ENCODE measurements at places on chromosomes 13 and 19. TPM values are rescaled to one million over a fixed set of nuclear protein-coding genes. Genes with fewer than 3 reads are reported as not detected.

DNA sequence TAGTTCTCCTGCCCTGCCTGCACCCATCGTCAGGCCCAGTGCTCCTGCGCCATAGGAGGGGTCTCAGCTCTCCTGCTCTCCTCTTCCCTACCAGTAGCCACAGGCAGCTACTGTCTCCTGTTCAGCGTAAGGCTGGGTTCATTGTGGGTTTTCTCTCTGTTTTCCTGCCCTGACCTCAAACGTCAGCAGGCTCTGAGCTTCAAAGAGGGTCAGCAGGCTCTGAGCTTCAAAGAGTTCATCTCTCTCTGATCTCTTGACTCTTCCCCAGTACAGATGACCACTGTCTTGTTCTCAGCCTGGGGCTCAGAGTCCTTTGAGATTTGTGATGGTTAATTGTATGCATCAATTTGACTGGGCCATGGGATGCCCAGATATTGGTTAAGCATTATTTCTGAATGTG lies 4.6 kb upstream of the CPB2 start:
- DNase-seq = no peak

GRCh38 chr19:17245535-17245984 lies at the start of gene NR2F6:
Gene NR2F6 (minus strand): TSS chr19:17245919. CDS start chr19:17245220, 699 bp downstream.
- no peak for DNase-seq

DNA sequence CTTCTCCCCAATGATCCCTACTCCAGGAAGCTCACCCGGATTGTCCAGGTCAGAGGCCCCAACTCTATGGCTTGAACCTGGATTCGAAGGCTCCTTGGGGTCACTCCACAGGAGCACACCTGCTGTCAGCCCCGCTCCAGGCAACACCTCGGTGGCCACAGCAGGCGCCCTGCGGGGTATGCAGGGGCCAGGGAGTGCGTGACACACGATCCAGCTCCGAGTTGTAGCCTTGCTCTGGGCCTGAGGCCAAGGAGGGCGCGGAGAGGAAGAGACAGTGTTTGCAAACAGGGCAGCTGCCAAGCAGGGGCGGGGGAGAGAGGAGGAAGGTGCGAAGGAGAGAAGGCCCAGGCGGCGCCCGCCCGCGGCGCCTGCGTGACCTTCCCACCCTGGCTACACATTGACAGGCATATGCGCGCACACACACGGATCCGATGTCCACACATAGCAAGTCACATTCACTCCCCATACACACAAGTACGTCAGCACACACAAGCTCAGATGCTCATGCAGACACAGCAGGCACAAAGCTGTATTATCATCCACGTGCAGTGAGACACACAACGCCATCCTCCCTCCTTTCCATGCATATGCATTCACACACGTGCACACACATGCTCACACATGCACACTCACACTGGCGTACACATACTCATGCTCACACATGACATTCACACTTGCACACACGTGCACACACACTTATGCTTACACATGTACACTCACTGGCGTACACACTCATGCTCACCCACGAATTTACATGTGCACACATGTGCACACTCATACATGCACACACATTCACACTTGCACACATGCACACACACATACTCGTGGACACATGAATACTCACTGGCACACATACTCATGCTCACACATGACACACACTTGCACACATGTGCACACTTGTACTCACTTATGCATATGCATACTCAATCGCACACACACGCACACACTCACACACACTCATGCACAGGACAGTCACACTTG lies 10.4 kb downstream of the SBK2 start:
- no peak for DNase-seq

The ZNF382 gene
- 96.2 TPM for total RNA-seq

GRCh38 chr13:113631341-113632095 lies 26.5 kb downstream of the ATP4B start:
- DNase-seq = no peak

GRCh38 chr13:25062479-25062878 lies 33.5 kb upstream of the PABPC3 start:
- DNase-seq = no peak

- no peak for DNase-seq
Observed at GRCh38 chr13:51687947-51688714, 103.9 kb downstream of the WDFY2 start.

DNA sequence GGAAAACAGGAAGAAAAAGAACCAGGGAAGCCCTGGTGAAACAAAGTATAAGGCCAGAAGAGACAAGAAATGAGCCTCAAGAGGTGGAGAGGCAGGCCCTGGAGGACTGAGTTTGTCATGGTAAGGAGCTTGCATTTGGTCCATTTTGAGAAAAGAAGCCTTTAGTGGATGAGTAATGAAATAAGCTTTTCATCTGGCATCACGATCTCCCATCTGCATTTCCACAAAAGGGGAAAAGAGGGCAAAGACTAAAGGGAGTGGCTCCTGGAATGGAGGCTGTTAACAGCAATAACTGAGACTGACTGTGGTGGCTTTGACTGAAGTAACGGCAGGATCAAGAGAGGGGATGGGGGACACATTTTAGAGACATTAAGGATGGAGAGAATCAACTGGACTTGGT lies 148.8 kb upstream of the NBEA start:
- no peak for DNase-seq

- no peak for DNase-seq
Observed at GRCh38 chr13:32905063-32905863, 111.0 kb upstream of the KL start.

- DNase-seq = no peak
Observed at GRCh38 chr13:107360010-107360409, 792.1 kb upstream of the ARGLU1 start.

DNA sequence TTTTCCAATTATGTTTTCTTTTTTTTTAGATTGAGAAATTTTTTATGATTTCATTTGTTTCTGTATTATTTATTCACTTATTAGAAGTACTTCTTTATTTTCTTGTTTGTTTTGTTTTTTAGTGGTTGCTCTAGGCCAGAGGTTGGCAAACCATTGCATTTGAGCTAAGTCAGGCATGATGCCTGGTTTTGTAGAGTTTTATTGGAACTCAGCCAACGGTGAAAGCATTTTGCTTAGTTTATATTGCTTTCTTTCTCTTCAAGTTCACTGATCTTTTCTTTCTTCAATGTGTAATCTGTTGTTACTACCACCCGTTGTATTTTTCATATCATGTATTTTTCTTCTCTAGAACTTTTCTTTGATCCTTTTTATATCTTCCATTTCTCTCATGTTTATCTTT lies 19.7 kb downstream of the ZNF567 start:
- no peak for DNase-seq

GRCh38 chr19:19568802-19569756 lies 31.0 kb downstream of the CILP2 start:
- DNase-seq = no peak

- no peak for DNase-seq
Observed at GRCh38 chr13:39310961-39311360, 272.7 kb downstream of the NHLRC3 start.

DNA sequence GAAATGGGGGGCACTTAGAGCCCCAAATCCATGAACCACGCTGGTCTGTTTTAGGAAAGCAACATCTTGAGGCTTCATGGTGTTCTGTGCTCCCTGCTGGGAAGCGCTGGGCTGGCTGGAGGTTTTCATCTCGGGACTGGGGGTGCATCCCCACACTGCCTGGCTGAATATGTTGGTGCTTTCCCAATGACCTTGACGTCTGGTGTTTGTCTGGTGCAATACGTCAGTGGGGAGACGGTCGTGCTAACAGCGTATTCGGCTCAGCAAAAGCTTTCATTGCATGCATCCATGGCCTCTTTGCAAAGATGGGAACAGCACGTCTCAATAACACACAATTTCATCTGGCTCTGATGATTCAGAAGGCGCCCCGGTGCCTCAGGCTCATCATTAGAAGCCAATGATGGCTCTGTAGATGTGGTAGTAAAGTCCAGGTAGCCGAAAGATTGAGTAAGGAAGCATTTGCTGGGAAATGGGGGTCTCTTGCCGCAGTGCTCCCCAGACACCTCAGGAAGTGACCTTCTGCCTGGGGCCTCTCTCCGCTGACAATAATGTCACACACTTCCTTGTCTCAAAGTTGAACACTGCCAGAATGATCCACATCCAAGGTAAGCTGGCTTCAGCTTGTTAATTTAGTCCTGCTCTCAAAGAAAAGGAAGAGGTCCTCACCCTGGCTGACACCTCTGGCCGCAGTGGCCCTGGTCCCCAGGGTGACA lies 97.7 kb downstream of the ING1 start:
- DNase-seq = no peak

The PCP2 gene
- not detected for total RNA-seq

DNA sequence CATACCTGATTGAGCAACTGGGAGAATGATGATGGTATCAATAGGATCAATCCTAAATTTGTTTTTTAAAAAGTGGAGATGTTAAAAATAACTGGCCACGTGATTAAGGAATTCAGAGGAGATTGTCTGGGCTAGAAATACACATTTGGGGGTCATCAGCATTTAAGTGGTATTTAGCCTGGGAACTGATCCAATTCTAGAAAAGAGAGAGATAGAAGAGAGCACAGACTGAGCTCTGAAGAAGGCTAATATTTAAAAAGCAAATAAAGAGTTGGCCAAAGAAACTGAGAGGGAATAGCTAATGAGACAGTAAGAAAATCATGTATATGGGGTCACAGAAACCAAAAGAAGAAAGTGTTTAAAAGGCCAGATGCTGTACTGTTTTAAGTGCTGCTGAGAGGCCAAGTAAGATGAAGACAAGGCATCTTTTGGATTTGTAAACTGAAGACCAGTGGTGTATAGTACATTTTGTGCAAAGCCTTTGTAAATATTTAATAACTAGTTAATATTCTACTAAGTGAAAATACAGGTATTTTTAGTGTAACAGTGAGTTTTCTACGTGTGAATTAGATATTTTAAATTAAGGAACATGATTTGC lies 40.2 kb downstream of the UBL3 start:
- DNase-seq = no peak

- no peak for DNase-seq
Observed at GRCh38 chr13:113607889-113608635, 23.5 kb downstream of the TFDP1 start.

The LAIR2 gene
- total RNA-seq = 0.82 TPM

- no peak for DNase-seq
Observed at GRCh38 chr13:45834411-45834994, 17.1 kb downstream of the SIAH3 start.

The SIGLEC5 gene
- under 0.01 TPM for total RNA-seq

The PHF11 gene
- 3.7 TPM for total RNA-seq

GRCh38 chr13:34803756-34804155 lies 138.3 kb upstream of the NBEA start:
- no peak for DNase-seq

GRCh38 chr19:10554760-10555609 lies 10.8 kb downstream of the KRI1 start:
- peak; percentile 38 for DNase-seq

DNA sequence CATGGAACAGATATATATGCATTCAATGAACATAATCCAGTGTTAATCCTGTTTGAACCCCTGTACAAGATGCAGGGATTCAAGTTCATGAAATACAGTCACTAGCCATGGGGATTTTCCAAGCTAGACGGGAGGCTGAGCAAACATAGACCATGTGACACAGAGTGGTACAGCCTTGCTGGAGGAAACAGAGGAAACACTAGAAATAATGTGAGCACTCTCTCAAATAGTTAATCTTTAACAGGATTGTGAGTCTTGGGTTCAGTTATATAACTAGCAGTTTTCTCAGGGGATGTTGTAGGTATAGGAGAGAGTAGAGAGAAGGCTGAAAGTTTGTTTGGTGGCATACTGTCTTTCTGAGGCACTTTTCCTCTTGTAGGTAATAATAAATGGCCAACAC lies 13.9 kb upstream of the LGALS16 start:
- DNase-seq = no peak

The ZNF264 gene
- 23.6 TPM for total RNA-seq

GRCh38 chr19:52237771-52238400 lies 31.5 kb upstream of the ZNF766 start:
- DNase-seq = no peak

DNA sequence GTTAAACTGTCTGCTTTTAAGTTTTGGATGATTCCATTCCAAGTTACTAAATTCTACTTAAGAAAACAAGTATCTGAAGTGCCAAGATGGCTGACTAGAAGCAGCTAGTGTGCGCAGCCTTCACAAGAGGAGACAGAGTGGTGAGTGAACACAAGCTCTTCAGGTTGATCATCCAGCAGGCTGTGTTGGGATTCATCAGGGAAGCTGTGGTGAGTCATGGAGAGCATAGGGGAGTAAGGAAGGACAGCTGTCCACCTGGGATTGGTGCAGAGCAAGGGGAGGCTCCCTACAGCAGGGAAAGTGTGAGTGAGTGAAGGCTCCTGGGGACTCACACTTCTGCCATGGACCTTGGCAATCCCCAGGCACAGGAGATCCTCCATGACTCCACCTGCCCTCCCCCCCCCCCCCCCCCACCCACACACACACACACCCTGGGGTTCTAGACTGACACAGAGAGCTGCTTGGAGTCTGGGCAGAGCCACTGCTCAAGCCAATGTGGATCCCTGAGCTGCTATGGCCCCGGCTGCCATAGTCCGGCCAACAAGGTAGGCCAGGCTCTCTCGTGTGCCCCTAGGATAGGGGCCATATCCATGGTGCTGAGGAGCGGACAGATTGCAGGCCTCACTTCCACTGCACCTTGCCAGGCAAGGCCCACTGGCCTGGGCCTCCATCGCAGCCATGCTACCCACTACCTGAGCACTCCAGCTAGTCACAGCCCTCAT lies 23.5 kb downstream of the SLC25A15 start:
- no peak for DNase-seq

DNA sequence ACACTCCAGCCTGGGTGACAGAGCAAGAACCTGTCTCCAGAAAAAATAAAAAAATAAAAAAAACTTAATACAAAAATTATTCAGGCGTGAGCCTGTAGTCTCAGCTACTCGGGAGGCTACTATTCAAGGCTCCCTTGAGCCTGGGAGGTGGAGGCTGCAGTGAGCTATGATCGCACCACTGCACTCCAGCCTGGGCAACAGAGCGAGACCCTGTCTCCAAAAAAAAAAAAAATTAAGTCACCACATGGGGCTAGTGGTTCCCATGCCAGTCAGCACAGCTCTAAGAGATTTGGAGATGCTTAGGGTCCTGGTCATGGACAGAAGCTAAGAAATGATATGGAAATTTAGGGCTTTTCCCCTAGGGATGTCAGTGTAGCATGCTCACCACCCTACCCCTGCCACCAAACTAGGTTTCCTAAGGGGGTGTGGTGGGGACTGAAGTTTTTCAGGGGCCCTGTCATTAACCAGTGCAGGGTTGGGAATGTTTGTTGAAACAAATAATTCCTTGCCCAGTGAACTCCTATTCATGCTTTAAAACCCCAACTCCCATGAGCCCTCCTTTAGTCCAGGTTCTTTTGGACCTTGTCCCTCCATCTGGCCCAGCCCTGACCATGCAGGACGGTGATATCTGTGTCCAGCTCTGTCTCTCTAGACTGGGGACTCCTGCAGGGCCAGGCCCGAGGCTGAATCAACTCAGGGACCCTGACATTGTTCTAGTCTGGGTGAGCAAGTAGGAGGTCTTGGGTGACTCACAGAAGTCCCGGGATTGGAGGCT lies 1.8 kb downstream of the FCHO1 start:
- DNase-seq = no peak

DNA sequence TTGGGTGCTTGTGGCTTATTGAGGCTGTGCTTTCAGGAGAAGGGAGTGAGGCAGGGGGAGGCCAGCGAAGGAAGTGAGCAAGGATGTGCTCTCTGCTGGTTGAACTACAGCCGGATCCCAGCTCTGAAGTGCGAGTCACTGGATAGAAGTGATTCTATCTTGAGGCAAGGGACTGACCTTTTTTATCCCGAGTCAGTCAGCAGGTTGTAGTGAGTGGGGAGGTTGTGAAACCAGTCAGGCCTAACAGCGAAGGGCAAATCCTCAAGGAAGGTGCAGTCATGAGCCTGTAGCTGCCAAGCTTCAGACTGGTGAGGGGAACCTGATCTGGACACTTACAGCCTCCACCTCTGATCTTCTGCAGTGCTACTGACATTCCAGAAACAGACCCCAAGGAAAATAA lies 18.6 kb downstream of the SCEL start:
- no peak for DNase-seq

GRCh38 chr13:29959086-29959485 lies 108.7 kb upstream of the UBL3 start:
- DNase-seq = no peak
